Gastroesophageal sphincter (tissue), 4 donors: ENCODE measurements at places on chromosomes 13 and 19.

GRCh38 chr19:7879836-7880235 is 5.6 kb upstream of the PRR36 start:
- no peak for ATAC-seq

DNA sequence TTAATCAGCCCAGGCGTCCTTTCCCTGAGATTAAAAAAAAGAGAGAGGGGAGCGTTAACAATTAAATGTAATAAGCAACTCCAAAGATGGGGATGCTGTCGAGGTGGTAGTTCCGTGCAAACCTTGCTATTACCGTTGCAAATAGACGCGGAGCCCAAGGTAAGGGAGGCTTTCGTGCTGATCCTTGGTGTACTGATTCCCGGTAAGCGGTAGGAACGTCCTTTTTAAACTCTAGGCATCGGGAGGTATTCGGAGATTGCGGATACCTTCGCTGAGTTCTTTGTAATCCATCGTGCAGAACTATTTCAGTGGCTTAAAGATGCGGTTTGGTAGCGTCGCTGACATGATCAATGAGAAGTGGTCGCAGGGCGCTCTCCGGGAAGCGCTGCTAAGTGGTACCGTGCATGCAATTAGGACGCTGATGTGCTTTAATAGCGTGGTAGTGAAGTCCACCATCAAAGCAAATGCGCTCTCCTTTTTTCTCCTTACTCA is 3.1 kb downstream of the SLITRK5 start:
- ATAC-seq = no peak

- ATAC-seq = no peak
Measured at GRCh38 chr13:48679941-48680680, 26.4 kb downstream of the CYSLTR2 start.

GRCh38 chr13:46948338-46948737 is 51.5 kb upstream of the HTR2A start:
- no peak for ATAC-seq
